ENCODE measurements at places on chromosomes 11 and 22.

DNA sequence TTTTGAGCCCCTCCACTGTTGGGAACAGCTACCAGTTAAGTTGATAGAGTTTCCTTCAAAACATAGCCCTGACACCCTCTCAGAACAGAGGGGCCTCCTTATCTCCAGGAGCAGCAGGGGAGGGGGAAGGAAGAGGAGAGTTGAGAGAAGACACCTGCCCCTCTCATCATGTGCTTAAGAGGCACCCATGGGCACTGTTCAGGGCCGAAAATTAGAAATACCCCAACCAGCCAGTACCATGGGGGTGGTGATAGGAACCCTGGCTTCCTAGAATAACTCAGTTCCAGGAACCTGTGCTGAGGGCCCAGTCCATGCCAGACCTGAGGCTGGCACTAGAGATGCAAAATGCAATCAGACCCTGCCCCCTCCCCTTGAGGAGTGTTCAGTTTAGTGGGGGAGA is 9.3 kb upstream of the GDPD5 start:
- DNase-seq: no peak

- no peak for DNase-seq
Measured at GRCh38 chr11:117546431-117547194, 219.0 kb downstream of the CEP164 start.

GRCh38 chr22:40451210-40451609 is 80.8 kb downstream of the SGSM3 start:
- DNase-seq: no peak

DNA sequence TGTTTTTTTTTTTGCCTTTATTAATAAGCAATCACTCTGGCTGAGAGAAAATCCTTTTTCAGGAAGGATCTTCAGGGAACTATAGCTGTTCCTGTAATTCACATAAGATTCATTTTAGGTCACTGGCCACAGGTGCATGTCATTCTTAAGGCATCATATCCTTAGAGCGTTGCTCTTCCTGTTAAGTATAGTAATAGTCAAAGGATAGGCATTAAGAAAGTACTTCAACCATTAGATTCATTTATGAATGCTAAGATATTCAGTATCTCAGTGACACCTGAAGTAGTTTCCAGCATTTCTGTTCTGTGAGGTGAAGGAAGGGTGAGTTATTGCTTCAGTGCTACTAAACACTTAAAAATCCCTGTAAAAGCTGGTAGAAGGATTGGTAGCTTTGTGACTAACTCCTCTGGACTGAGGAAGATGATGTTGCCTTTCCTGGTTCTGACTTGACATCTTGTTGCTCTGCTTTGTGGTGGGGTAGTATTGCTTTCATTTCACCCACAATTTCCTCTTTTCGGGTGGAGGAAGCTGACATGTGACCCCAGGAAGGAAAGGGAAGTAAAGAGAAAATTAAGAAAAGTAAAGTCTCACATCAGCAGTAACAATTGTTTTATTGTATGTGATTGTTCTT is 34.7 kb downstream of the RNF169 start:
- no peak for DNase-seq

GRCh38 chr11:911890-912219 is 1.2 kb upstream of the CHID1 start:
- DNase-seq: no peak

- DNase-seq: no peak
Measured at GRCh38 chr11:122311216-122311755, 195.3 kb upstream of the BLID start.

DNA sequence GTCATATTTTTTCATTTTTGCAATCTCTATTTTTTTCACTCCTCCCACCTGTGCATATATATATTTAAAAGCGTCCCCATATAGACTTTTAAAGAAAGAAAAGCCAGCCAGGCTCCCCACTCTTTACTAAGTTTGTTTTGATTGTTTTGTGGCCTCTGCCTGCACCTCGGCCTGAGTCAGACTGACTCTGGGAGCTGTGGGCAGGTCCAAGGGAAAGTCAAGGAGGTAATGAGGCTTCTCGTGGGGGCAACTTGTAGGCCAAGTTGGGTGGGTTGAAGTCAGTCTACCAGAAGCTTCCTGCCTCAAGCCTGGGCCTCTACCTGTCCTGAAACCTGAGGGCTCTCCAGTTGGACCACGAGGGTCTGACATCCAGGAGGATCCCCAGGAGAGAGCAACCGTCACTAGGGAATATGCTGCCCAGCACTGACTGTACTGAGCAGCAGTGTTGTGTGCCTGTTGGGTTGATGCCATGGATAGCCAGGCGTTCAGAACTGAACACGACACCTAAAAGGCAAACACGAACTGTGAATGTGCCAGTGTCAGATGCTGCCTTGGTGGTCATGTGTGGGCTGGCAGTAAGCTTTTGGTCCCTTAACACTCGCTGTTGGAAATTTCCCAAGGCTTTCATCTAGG is 58.8 kb downstream of the BMAL1 start:
- DNase-seq: no peak

DNA sequence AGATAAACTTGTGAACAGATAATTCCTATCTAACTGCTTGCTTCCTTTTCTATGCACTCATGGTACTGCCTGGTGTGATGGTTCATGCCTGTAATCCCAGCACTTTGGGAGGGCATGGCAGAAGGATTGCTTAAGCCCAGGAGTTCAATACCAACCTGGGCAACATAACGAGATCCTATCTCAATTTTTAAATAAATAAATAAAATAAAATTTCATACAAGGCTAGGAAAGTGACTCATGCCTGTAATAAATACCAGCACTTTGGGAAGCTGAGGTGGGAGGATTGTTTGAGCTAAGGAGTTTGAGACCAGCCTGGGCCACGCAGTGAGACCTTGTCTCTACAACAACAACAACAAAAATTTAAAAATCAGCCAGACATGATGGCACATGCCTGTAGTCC is 166.6 kb downstream of the COMMD9 start:
- DNase-seq: no peak

DNA sequence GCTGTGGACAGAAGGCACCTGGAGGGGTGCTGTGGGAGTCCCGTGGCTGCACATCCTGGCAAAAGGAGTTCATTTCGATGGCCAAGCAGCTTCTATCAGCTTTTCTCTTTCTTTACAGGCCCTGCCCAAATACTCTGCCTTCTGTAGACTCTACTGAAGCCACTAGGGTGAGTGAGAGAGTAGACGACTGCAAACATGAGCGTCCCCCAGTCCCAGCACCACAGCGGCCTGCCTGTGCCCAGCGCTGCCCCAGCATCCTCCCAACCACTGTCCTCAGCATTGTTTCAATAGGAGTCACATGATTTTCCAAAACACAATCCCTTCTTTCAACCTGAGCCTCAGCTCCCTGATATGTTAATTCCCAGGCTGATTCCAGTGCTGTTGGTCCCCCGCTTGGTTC is 110.0 kb downstream of the KIRREL3 start:
- no peak for DNase-seq

- no peak for DNase-seq
Measured at GRCh38 chr11:24267014-24267413, 229.8 kb upstream of the LUZP2 start.

GRCh38 chr11:8988329-8989234 is 15.2 kb downstream of the NRIP3 start:
- DNase-seq: no peak
